ENCODE measurements at places on chromosomes 5 and 9. TPM values are rescaled to one million over a fixed set of nuclear protein-coding genes. Genes with fewer than 3 reads are reported as not detected.

Gene LECT2
- total RNA-seq = not detected

Gene OMD
- not detected for total RNA-seq

Gene RAD23B
- total RNA-seq = 122 TPM

Gene ERMP1
- 25.2 TPM for total RNA-seq

Gene FOXD4L5
- total RNA-seq = not detected

Gene IFNK
- total RNA-seq = not detected

Gene PRLR
- 0.10 TPM for total RNA-seq

Gene PRRC1
- 52.3 TPM for total RNA-seq

Gene PCDHB12
- total RNA-seq = 0.88 TPM

Gene IFNA21
- total RNA-seq = not detected

Gene HAVCR1
- not detected for total RNA-seq

Gene LIX1
- not detected for total RNA-seq

Gene SLC9A3
- 0.88 TPM for total RNA-seq

Gene INSYN2B
- 8.4 TPM for total RNA-seq

Gene PCDHB6
- total RNA-seq = 0.20 TPM

Gene RASEF
- total RNA-seq = 1.3 TPM

Gene SLC6A7
- total RNA-seq = not detected

Gene TICAM2
- 6.4 TPM for total RNA-seq

Gene GABRA1
- not detected for total RNA-seq

Gene GPR150
- not detected for total RNA-seq

Gene TAF11L5
- not detected for total RNA-seq

Gene EIF4E1B
- total RNA-seq = not detected

All from RPMI7951 (cell line).